ENCODE measurements at places on chromosomes 13 and 19.

DNA sequence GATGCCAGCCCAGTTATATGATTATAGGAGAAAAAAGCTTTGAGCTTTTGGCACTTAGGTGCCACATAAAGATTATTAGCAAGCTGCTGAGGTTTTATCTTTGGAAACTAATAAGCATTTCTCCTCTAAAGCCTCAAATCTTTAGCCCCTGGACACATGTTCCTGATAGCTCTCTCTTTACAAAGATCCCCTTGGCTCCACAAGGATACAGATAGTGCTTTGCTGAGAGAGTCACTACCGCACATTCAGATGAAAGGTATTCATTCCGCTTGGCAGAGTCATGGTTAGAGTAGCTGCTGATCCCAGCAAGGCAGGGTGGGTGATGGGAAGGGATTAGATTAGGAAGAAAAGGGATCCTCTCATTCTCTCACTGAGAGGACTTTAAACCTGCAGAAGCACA, 28.2 kb upstream of the PSG7 start:
- DNase-seq, result peak; percentile 95

- no peak for DNase-seq
These were observed 18.3 kb upstream of the KATNAL1 start for GRCh38 chr13:30325668-30326067.

GRCh38 chr13:30802501-30802900, 67.2 kb downstream of the ALOX5AP start:
- DNase-seq, result no peak

DNA sequence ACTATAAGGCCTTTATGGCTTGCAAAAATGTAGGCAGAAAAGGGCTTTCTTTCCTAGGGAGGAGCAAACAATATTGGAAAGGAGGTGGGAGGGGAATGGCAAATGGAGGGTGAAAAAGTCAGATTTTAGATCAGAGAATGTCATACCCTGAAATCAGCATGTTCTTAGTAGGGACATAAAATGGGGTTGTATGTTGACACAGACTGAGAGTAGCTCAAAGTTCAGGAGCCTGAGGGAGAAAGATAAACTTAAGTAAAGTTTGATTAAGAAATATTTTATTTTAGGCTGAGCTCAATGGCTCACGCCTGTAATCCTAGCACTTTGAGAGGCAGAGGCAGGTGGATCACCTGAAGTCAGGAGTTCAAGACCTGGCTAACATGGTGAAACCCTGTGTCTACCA, 83.8 kb downstream of the ZNF737 start:
- DNase-seq, result no peak

GRCh38 chr19:49114630-49115363, 627 bp downstream of the LIN7B start:
- DNase-seq, result peak; percentile 49

GRCh38 chr13:54445453-54445852, 1416.8 kb downstream of the OLFM4 start:
- no peak for DNase-seq

- no peak for DNase-seq
These were observed 2.8 kb downstream of the PRMT1 start for GRCh38 chr19:49679771-49680413.

- no peak for DNase-seq
These were observed 452.7 kb downstream of the TSHZ3 start for GRCh38 chr19:30896554-30896953.

GRCh38 chr19:17951990-17952976, 14.6 kb upstream of the KCNN1 start:
- no peak for DNase-seq

DNA sequence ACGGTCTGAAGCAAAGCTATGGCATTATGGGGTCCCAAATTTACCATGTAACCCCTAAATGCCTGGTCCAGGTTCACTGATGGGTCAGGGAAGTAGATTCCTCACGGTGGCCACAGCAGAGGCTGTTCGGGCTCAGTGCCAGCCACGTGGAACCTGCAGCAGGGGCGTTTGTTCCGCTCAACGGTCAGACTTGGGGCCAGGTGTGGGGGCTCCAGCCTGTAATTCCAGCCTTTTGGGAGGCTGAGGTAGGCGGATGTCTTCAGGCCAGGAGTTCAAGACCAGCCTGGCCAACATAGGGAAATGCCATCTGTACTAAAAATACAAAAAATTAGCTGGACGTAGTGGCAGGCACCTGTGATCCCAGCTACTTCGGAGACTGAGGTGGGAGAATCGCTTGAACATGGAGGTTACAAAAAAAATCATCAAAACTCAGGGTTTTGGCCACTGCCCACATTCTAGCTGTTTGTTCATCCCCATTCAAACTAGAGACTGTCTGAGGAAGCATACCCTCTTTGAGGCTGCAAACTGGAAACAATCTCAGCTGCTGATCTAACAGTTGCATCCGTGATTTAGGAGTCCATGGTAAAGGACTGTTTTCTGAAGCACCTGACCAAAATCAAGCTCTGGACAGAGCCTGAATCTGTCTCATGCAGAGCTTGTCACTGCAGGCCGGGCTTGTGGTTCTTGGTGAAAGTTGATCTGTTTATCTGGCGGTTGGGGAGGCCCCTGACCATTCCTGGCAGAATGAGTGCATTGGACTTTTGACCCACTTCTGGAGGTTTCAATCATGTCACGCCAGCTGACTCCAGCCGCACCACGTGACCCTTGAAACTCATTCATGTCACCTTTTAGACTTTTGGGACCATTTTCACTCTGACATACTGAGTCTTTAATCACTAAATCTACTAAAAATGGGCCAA, 30.2 kb upstream of the ZNF331 start:
- DNase-seq, result no peak

- DNase-seq, result no peak
These were observed 608.3 kb downstream of the PCDH17 start for GRCh38 chr13:58239774-58240268.

- peak; percentile 43 for DNase-seq
These were observed 630 bp downstream of the NUCB1 start for GRCh38 chr19:48900477-48901406.

DNA sequence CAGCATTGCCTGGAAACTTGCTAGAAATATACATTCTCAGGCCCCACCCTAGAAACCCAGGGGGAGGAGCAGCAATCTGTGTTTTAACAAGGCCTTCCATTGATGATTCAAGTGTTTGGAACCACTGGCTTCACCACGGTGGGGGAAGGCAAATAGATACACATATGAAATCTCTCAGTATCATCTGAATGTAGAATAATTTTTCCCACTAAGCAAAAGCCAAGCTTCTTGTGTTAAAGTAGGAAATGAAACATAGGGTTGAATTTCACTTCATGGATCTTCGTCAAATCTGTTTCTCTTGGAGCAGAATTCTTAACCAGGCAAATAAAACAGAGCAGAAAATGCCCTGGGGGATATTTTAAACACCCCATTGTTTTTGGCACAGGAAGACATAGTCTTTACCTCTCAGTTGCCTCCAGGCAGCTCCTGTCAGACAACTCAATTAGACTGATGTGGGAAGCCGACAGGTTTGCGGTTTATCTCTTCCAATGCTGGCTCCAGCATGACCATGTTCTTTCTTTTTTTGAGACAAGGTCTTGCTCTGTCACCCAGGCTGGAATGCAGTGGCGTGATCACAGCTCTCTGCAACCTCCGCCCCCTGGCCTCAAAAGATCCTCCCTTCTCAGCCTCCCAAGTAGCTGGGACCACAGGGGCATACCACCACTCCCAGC, 213.0 kb downstream of the FOXO1 start:
- peak; percentile 5 for DNase-seq

DNA sequence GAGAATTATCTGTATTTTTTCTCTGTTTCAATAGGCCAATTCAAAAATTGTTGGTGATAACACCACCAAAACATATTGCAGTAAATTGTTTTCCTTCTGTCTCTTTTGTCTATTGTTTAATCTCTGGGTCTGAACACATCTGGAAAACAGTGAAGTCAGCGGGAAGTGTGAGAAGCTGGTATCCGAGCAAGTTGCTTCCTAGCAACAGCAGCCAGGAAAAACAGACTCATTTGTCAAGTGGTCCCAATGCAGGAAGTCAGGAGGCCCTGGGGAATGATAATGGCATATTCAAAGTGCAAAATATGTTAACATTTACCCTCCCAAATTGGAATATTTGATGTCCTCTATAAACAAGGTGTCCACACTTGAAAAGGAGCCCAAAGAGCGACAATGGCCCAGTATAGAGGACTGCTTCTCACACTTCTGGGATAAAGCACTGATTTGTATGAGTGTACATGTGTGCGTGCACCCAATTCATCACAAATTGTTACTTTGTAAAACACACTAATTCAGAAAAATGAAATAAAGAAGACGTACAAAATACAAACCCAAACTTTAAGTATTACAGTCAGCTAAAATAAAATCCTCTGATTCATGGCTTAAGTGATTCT, 515.0 kb downstream of the TBC1D4 start:
- peak; percentile 6 for DNase-seq

Data from ELR (cell line).